ENCODE measurements at places on chromosomes 1 and 21. TPM values are rescaled to one million over a fixed set of nuclear protein-coding genes. Genes with fewer than 3 reads are reported as not detected.

CENPL gene
- 30.4 TPM for total RNA-seq

HOOK1 gene
- 18.3 TPM for total RNA-seq

LCE1A gene
- total RNA-seq: not detected

KAZN gene
- 1.1 TPM for total RNA-seq

CNR2 gene
- 0.05 TPM for total RNA-seq

TACSTD2 gene
- 0.14 TPM for total RNA-seq

REG4 gene
- 7.2 TPM for total RNA-seq

OR6K6 gene
- not detected for total RNA-seq

NBPF11 gene
- 12.6 TPM for total RNA-seq

BLACAT1 gene
- total RNA-seq: 0.62 TPM

All from activated naive CD4-positive, alpha-beta T cell treated with anti-CD3 and anti-CD28 coated beads, Interleukin-2, amount 50 U/mL, for 72 hours (primary cell).